ENCODE measurements at places on chromosomes 5 and 9.

DNA sequence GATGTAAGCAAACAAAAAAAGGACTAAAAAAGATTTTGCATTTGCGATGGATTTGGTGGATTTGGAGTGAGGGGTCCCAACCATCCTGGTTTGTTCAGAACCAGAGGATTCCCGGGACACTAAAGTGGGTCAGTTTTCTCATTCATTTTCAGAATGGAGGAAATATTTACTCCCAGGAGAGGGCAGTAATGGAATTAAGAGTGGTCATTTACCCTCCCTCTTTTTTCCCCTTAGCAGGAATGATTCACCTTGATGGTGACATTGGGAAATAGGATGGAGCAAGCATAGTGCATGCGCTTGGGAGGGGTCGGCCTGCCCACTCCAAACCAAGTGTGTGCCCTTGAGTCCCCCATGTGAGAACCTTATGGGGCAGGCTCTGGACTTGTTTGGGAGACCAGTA, 164.2 kb upstream of the PUM3 start:
- DNase-seq, result no peak

- DNase-seq, result no peak
These were observed 130.5 kb upstream of the HAND1 start for GRCh38 chr5:154608531-154609011.

DNA sequence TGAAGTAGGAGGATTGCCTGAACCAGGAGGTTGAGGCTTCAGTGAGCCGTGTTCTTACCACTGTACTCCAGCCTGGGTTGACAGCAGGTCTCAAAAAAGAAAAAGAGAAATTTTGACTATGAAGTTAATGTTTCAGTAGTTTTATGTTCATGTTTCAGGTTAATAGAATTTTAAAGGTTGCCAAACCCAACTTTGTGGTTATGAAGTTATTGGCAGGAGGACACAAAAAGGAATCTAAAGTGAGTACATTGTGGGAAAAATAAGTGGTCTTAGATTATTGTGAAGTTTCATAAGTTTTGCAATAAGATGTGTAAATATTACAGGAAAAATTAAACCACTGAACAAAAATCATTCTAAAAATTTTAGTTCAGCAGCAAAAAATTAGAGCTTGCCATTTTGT, 78.6 kb downstream of the GOLM1 start:
- no peak for DNase-seq

- DNase-seq, result peak; percentile 35
These were observed 324.4 kb downstream of the ENC1 start for GRCh38 chr5:74316064-74316603.

DNA sequence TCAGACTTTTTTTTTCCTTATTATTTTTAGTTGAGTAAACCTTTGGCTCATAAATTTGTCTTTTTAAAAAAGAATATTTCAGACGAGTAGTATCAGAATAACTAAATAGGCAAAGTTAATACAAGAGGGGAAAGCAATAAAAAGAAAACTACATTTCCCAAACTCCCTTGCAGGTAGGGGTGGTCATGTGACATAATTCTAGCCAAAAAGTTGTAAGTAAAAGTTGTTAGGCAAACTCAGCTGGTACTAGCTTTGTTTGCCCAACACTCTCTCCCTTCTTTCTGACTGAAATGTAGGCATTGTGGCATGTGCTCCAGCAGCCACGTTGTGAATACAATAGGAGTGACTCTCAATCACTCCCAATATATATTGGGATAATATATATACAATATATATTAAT, 20.9 kb downstream of the GIN1 start:
- no peak for DNase-seq

DNA sequence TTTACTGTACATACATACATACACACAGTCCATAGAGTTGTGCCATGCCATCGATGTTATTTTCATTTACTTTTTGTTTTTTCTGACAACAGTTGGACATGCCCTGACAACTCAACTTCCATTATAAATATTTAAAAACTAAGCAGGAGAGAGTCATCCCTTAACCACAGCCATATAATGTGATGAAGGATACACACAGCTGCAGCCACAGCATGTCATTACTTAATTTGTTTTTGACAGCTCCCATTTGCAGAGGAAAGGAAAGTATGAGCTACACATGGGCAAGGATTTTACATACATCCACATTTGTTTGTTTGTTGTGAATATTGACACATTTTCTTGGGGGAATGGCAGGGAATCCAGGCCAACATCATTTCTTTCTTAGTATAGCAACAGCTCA, 91.5 kb upstream of the TUT7 start:
- DNase-seq, result no peak

DNA sequence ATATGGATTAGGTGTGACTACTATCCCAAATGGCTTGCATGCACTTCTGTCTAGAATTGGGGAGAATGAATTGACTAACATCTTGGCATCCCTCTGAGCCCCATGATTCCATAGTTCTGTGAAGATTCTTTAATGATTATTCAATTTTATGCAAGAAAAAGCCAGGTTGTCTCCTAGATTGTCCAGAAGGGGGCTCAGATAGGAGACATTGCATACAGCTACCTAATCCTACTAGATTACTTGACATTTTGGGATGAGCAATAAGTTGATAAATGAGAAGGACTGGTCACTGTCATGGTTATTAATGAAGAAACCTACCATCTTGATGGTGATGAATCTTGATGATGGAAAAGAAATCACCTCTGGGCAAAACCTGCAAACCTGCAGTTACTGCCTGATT, 117.0 kb downstream of the CARTPT start:
- no peak for DNase-seq

DNA sequence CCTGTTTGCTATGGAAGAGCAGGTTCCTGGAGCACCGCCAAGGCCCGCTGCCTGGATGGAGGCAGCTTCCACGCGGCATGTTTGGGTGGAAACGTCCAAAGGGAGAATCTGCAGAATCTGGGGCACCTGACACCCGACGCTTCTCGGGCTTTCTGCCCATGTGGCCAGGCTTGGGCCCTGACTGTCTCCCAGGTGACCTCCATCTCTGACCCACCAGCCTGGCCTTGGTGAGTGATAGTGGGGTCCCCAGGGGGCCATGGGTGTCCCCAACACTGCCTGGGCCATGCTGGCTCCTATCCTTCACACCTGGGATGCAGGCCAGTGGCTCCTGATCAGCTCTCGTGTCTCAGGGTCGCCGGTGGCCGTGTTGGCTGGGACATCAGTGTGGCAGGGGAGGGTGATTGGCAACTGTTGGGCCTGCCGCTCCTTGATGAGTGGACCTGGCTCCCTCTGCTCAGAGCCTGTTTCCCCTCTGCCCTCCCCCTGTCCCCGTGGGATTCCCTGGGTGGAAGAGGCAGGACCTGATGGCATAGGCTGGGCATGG, 34.0 kb downstream of the GLT6D1 start:
- DNase-seq, result no peak

DNA sequence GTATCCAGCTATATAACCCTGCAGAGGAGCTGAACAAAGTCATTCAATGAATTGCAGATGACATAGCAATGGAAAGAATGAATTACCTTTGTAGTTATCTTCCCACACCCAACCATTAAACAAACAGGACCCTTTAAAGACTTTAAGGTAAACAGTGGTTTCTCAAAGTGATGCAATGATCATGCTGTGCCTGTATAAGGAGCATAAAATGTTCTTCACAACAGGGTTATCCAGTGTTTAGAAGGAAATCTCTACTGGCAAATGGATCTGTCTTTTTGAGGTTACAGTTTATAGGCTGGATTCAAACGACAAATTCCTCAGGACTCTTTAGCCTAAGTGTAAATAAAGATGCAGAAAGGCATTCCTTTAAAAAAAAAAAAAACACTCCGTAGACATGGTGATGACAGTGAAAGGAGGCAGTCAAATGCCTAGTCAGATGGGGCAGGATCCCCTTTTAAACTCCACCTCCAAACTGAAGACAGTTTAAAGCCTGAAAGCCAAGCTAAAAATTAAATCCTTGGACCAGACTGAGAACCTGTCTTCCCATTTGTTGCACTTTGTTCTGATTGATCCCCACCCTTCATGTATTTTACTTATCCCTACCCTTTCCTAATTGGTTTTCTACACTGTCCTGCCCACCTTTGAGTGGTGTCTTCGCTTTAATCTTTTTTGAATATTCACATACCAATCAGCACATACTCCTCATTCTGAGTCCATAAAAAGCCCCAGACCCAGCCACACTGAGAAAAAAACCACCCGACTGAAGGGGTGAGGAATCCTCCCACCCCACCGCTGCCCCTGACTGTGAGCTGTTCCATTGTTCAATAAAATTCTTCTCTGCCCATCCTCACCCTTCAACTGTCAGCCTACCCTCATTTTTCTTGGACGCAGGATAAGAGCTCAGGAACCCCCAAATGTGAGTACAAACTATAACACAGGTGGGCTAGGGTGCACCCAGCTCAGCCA, 761.3 kb upstream of the DMAC1 start:
- no peak for DNase-seq

DNA sequence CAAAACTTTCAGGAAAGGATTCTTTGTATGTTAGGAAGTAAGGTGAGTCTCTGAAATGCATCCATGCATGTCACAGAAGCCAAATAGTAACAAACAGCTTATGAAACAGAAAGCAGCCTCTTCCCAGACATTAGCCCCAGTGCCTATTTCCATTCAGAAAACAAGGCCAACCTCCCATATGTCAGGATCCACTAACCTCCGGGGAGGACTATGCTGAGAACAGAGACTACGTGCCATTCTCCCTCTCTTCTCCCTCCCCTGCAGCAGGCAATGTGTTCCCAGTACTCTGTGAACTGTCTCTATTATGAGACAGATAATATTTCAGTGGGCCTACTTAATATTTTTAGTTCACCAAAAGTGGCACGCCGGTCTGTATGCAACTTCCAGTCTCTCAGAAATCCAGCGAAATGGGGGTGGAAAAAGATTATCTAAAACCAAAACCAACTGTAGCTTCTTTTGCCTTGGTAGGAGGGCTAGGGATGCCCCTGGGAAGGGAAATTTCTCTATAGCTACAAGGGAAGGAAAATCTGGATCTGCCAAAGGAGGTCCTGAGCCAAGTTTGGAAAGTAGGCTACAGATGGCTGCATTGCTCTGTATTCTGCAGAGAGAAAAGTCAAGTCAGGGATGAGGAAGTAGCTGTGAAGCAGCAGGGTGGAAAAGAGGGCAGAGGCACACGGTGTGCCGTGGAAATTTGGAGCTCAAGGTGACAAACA, 42.0 kb downstream of the VLDLR start:
- no peak for DNase-seq

DNA sequence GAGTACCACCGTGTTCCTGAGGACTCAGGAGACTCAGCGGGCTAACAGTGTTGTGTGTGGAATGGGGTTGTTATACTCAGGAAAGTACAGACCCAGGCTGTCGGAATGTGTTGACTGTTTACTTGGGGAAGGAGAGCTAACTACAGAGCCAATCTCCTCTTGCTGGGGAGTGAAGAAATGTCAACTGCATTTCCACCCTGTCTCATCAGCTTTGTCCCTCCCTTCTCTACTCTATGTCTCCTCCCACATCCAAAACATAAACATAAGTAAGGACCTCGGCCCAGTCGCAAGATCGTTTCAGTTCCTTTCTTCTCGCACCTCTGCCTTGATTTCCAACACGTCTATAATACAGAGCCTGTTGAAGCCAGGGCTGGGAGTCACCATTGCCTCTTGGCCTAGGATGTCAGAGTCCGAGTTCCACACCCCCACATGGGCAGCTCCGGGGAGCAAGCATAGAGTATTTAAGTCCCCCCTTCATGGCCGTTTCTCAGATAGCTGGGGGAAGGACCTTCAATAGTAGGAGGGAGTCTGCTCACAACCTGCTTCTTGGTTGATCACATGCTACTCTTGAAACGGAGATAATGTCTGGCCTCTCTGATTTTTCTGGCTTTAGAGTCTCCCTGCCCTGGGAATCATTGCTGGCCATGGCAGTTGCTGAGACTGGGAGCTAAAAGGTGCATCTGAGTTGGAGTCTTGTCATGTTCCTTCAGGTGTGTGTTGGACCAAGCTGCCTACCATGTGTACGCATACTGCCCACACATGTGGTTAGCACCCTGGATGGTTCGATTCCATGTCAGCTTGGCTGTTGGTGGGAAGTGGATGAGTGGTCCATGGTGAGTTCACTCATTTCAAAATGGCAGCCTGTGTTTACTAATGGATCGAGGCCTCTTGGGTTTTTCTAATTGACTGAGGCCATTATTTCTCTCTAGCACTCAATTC, 147.3 kb downstream of the MTX3 start:
- DNase-seq, result no peak

DNA sequence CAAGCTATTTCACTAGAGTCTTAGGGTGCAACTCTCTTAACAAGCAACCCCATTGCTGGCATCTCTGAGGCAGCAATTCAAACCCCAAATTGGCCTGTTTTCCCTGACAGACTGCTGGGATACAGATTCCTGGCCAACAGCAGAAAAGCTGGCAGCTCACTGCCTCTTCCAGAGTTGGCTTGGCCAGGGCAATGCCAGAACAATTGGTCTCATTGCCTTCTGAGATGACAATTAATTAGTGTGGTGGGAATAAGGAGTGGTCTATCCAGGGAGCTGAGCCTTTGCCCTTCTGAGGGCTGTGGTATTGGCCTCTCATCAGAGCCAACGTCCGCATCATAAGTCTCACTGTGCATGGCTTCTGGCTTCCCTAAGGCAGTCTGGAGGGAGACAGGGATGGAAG, 183.2 kb downstream of the GNAQ start:
- DNase-seq, result no peak

DNA sequence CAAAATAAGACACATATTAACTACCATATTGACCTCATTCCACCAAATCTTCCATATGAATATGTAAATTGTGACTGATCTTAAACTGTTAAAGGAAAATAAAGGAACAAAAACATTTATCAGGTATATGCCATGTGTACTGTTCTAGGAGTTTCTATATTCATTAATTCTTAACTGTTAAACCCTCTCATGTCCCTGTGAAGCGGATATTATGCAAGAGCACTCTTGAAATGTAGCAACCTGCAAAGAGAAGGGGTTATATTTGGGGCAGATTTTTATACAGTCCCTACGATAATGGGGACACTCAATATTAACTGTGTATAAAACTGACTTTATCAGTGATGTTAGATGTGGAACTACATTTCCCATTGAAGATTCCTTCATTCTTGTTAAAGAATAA, 184.9 kb upstream of the OR13F1 start:
- no peak for DNase-seq

GRCh38 chr5:24732184-24732583, 87.4 kb upstream of the CDH10 start:
- no peak for DNase-seq

DNA sequence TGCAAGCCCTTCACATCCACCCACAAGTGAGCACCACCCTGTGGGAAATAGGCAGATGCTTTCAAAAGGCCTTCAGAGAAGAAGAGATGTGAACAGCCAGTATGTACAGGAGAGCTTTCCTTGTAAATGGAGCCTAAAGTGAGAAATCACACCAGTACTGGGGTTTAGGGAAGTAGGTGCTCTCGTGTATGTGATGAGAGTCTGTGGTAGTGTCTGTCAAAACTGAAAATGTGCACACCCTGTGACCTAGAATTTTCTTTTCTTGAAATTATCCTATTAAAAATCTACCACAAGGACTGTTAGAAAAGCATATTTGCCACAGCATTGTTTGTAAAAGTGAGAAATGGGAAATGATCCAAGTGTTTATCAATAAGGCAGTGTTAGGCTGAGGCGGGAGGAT, 16.6 kb downstream of the OTULINL start:
- no peak for DNase-seq

- no peak for DNase-seq
These were observed 374.9 kb upstream of the IRX1 start for GRCh38 chr5:3220638-3221288.

GRCh38 chr9:126879288-126879687, 18.8 kb downstream of the ZBTB34 start:
- DNase-seq, result no peak

Data from DMS79 (cell line).